ENCODE measurements at places on chromosomes 13 and 19.

GRCh38 chr13:96792736-96793403, 201.4 kb downstream of the OXGR1 start:
- DNase-seq = no peak

GRCh38 chr13:40172149-40172591, 494.3 kb downstream of the FOXO1 start:
- DNase-seq = no peak

GRCh38 chr19:38849860-38850435, at the start of gene HNRNPL:
HNRNPL (minus strand) TSS chr19:38849986; CDS start chr19:38849966, 20 bp downstream.
- DNase-seq = peak; percentile 100

DNA sequence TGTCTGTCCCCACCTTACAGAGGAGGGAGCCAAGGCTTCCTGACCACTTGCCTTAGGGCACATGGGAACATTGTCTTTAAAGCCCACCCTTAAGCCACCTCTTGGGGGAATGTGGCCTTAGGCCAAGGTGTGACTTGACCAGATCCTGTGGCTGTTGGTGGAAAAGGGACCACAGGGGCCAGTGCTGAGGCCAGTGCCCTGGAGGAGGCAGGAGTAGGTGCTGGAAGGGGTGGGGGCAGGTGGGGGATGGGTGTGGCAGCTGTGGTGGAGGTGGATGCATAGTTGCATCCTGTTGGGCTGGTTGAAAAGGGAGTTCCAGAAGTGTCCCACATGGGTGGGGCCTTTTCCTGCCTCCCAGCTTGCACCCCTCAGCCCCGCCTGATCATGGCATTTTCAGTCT, 44.8 kb downstream of the DNM2 start:
- no peak for DNase-seq

GRCh38 chr19:11421371-11422098, 2.4 kb upstream of the RGL3 start:
- no peak for DNase-seq

GRCh38 chr13:51923983-51924539, 62.3 kb downstream of the CCDC70 start:
- no peak for DNase-seq

DNA sequence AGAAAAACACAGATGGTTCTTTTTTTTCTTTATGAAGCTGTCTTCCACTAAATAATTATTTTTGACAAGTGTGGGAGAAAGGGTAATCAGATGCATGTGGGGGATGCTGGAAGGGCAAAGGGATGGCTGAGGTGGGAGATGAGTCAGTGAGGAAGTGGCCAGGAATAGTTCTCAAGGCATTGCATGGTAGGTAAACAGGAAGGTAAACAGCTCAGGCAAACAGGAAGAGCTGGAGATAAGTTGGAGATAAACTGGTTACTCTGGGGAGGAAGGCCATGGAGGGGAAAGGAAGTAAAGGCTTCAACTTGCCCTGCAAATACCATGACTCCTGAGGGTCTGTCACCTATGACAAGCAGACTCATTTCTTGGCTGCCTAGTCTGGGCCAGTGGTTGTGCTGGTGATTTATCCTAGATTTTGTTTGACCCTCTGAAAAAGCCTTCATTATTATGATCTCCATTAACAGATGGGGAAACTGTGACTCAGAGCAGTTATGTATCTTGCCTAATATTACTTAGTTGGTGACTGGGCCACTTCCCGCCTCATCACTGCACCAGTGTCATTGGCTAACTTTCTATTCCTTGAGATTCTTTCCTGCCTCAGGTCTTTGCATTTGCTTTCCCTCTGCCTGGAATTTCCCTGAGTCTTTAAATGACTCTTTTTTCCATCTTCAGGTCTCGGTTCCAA, 17.1 kb downstream of the ACTL9 start:
- no peak for DNase-seq
